Lower lobe of right lung (tissue), 2 donors: ENCODE measurements at places on chromosomes 7 and 10.

GRCh38 chr10:84523526-84523925 is 195.1 kb downstream of the CCSER2 start:
- no peak for DNase-seq

- DNase-seq, result no peak
Observed at GRCh38 chr7:11713352-11713751, 118.6 kb downstream of the THSD7A start.

GRCh38 chr7:140479739-140480084 is 407 bp upstream of the MKRN1 start:
- DNase-seq, result no peak

DNA sequence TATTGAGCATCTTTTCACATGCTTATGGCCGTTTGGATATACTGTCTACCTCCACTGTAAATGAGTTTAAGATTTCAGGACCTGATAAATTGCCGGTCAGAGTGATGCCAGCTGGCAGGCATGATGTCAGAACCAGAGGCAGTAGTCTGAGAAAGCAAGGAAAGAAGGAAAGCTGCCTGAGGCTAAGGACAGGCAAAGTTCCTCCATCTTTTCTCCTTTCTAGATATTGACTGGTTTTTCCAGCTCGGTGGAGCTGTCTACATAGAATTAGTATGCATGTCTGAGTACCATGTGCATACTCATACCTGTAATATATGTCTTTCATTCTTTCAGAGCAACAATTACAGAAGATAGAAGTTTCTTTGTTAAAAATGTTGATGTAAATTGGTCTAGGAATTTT is 52.3 kb downstream of the CDCA7L start:
- DNase-seq, result no peak

DNA sequence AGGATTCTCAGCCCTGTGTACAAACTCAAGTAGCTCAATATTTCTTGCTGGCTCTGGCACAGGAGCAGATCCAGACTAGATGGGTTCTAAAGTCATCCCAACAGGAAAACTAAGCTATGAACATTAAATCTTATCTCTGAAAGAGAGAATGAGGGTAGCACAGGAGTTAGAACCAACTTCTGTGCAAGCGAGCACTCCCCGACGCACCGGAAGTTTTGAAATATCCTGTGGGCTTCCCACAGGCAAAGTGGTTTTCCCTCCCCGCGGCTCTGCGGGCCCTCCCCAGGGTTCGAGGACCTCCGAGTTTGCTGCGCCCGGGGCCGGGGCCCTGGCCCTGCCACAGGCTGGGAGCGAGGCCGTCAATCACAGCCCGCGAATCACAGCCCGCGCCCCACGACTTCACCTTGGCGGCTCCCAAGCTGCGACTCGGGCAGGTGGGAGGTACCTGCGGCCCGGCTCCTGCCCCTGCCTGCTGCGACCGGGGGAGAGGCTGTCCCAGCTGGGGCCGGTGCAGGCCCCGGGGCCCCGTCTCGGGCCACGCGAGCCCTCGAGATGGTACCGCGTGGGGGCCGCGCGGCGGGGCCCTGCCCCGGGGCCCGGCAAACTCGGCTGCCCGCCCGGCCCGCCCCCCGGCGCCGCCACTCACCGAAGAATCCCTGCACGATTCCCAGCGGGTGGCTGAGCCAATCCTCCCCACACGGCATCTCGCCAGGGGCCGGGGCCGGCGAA is 598 bp downstream of the MCMBP start:
- DNase-seq, result peak; percentile 84

- DNase-seq, result no peak
Observed at GRCh38 chr7:156898938-156899337, 6.0 kb upstream of the LMBR1 start.

DNA sequence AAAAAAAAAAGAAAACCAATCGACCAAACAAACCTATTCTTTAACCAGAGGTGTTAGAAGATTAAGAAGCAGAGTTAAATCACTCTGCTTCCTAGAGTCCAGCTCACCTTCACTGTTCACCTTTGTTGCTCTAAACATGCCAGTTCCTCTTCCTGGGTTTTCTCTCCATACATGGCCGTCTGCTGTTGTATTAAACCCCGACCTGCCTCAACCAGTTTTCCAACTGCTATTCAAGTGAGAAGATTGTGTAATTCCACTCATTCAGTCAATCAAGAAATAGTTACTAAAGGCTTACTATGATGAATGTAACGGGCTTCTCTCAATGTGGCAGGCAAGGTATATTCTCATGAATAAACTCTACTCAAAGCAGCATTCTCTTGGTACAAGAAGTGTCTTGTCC is 8.8 kb downstream of the AASS start:
- DNase-seq, result no peak

GRCh38 chr7:134419875-134420274 is 39.0 kb downstream of the AKR1B1 start:
- DNase-seq, result no peak

DNA sequence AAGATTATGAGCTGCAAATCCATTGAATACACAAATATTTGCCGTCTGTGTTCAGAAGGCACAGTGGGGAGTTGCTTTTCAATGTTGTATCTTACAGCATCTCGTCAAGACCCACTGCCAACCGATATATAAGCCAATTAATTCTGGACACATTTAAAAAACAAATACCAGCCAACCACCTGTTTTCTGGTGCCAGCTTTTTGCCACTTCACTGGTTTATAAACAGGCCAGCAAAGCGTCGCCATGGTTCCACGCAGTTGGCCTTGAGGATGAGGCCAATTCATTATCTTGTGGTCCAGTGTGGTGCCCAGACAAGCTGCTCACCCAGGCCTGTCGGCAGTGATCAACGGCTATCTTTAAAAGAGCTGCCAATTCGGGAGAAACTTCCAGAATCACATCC is 321.0 kb downstream of the TCERG1L start:
- DNase-seq, result no peak

DNA sequence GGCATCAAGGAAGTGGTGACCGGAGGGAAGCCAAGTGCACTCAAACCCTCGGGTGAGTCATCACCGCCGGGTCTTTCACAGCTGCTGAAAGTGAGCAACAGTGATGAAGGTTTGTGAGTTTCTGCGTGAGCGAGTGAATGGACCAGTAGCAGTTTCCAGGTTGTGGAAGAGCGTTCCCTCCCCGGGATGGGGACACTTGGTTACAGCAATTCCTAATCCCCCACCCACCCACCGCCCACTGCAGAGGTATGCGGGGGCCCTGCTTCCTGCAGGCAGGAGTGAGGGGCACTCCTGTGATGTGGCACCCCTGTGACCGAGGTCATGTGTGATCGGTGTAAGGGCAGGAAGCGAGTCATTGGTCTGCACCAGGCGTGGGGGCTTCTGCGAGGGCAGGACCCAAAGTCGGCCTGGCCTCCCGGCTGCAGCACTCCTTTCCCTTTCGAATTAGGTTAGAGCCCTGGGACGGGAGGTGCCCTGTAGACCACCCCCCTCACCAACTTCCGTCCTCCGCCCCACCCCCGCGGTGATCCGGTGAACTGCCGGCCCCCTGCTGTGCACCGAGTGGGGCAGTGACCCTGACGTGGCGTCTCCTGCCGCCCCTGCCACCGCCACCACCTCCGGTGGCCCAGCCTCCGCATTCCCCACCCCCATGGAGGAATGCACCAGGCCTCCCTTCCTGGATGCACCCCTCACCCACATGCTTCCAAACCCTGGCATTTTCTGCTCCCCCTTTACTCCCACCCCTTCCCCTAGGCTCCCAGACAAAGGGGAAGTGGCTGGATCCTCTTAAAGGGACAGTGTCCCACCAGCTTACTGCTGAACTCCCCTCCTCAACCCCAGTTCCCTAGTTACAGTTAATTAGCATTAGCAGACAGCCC is 10.9 kb downstream of the LIMK1 start:
- DNase-seq, result peak; percentile 88

- DNase-seq, result no peak
Observed at GRCh38 chr10:103103989-103104388, 89.1 kb downstream of the NT5C2 start.

DNA sequence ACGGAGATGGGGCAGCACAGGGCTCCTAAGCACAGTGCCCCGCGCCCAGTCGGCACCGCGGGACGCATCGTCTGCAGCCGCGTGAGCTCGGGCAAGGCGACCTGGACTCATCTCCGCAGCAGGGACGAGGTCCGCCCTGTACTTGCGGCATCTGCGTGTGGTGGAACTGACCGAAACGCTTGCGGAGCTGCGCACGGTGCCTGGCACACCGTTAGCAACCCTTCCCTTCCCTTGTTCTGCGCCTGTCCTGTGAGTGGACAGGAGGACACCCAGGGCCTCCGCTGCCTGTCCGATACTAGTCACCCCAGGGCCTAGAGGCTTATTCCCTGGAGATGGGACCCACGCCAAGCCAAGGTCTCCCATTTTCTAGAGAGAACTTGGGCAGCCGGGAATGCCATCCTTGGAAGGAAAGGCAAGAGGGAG is 98.5 kb downstream of the WDR11 start:
- no peak for DNase-seq

GRCh38 chr10:125781374-125781773 is 5.8 kb upstream of the MMP21 start:
- DNase-seq, result no peak

- DNase-seq, result peak; percentile 71
Observed at GRCh38 chr10:102452672-102453340, 1.5 kb upstream of the C10orf95 start.

GRCh38 chr7:127589896-127590295 is 1.7 kb downstream of the ARF5 start:
- DNase-seq, result no peak

GRCh38 chr7:137961200-137962177 is 40.4 kb downstream of the CREB3L2 start:
- no peak for DNase-seq

DNA sequence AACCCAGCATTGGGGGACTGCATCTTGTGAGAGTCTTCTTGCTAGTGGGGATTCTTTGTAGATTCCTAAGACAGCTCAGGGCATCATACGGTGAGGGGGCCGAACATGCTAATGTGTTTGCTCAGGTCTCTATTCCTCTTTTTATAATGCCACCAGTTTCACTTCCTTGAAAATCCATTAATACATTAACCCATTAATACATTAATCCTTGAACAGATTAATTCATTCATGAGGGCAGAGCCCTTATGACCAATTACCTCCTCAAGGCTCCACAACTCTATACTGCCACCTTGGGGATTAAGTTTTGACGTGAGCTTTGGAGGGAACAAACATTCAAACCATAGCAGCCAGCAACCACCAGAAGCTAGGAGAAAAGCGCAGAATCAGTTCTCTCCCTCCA is 67.2 kb upstream of the POT1 start:
- no peak for DNase-seq

DNA sequence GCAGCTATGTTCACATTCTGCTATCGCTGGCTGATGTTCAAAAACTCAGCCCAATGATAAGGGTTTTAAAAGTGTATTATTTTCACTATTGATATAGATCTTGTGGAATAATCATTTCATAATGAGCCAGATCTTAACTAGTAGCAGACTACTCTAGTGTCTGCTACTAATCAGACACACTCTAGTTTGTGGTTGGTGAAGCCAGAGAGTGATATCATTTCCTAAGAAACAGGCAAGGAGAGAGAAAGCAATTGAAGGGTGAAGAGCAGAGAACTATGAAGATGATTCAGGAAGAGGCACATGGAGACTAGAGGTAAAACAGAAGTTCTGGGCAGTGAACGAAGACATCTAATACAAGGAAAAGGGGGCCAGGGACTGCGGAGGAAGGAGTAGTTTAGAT is 58.2 kb upstream of the BET1 start:
- no peak for DNase-seq

DNA sequence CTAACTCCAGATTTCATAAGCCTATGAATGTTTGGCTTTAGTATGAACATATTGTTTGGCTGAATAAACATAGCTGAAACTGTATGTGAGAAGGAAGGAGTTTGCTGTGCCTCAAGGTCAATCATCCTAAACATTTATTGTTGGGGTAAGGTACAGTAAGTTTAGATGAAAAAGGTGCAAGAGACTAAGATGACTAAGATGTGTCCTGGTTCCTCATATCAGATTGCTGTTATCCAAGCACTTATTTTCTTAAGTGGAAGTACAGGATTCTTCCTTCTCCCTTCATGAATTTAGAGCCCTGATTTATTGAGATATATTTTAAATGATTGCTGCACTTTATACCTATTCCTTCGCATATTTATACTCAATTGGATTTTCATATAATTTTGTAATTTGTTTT is 12.2 kb downstream of the MDFIC start:
- DNase-seq, result no peak

GRCh38 chr10:8499312-8499711 is 444.8 kb downstream of the GATA3 start:
- DNase-seq, result no peak

- no peak for DNase-seq
Observed at GRCh38 chr7:50679218-50680007, 103.3 kb downstream of the GRB10 start.

DNA sequence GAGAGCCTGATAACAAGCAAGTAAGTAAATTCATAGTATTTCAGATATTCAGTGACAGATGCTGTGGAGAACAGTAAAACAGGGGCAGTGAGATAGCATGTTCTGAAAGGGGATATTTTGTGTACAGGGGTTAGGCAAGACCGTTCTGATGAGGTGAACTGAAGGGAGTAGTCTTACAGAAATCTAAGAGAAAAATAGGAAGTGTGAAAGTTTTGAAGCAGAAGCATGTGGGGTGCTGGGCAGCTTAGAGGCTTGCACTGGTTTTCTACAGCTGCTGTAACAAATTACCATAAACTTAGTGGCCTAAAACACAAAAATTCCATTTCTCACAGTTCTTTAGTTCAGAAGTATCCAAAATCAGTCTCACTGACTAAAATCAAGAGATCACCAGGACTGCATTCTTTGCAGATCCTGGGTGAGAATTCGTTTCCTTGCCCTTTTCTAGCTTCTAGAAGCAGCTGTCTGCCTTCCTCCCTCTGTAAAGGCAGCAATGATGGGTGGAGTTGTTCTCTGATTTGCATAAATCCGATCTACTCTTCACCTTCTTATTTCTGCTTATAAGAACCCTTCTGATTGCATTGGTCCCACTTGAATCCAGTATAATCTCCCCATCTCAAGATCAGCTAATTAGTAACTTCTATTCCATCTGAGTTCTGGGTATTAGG is 7.5 kb upstream of the KLF14 start:
- no peak for DNase-seq
